GM12865 (cell line): ENCODE measurements at places on chromosomes 7 and 10.
A peak's percentile ranks its signal among the peaks of the same experiment; 100 is the strongest.

GRCh38 chr7:37208528-37208927 lies 240.1 kb downstream of the ELMO1 start:
- peak; percentile 68 for DNase-seq

- DNase-seq, result no peak
Measured at GRCh38 chr10:128813574-128813973, 653.5 kb upstream of the MGMT start.

DNA sequence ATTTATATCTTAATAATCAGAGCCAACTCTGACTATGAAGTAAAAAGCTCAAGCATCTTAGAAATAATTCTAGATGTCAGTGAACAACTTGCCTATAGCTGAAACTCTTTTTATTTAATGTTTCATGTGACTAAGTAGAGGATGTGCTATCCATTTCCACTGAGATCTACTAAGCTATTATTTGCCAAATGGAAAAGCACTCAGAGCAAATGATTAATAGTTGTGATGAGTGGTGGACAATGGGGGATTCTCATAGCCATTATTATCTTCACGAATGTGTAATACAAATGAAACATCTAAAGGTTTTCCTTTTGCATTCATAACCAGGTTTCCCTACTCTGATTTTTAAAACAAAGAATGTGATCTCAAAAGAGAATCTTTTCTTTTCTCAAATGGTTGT lies 126.6 kb upstream of the GNAI1 start:
- DNase-seq, result no peak

- DNase-seq, result peak; percentile 12
Measured at GRCh38 chr7:148304456-148304855, 286.1 kb upstream of the C7orf33 start.

DNA sequence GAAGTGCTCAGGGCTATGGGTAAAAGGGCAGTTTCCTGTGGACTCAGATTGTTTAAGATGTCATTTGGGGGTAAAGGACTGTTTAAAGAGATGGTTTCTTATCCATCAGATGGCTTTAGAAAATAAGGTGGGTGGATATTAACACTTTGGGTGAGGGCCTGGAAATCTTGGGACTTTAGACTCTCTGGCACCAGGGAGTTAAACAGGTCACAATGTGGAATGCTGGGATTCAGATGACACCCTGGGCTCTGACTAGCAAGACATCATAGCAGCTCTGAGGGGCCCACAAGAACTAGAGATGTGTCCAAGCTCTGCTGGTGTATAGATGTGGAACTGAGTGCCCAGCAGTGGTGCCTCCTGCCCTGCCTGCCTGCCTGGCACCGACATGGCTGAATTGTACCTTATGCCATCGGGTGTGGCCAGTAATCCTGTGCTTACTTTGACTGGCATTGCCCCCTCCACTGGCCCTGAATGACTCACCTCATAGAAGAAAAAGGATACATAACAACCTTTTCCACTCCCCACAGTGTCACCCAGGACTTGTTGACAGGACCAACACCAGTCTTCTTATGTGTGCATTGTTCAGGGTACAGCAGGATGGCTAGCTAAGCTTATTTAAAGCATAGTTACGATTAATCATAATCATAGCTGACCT lies 100.0 kb upstream of the PRR15 start:
- DNase-seq, result no peak

GRCh38 chr7:38102507-38102906 lies 75.5 kb upstream of the STARD3NL start:
- DNase-seq, result no peak

GRCh38 chr10:65320236-65321026 lies 1605.4 kb upstream of the LRRTM3 start:
- DNase-seq, result no peak

DNA sequence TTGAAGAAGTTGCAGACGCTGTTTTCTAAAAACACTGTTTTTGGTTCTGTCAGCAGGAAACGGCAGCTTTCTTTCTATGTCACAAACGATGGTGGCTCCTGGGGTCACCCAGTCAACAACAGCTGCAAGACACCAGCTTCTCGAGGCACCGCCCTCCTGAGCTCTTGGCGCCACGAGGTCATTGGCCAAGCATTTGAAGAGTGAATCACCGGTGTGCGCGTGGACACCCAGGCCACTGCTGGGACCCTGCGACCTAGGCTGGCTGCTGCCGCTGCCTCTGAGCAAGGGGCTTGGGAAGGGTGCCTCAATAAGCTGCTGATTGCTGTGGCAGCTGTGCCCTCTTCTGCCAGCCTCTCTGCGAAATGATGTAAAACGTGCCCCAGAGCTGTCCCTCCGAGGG lies 22.5 kb upstream of the VIPR2 start:
- DNase-seq, result no peak

GRCh38 chr10:71747039-71747531 lies 26.2 kb downstream of the VSIR start:
- DNase-seq, result no peak

DNA sequence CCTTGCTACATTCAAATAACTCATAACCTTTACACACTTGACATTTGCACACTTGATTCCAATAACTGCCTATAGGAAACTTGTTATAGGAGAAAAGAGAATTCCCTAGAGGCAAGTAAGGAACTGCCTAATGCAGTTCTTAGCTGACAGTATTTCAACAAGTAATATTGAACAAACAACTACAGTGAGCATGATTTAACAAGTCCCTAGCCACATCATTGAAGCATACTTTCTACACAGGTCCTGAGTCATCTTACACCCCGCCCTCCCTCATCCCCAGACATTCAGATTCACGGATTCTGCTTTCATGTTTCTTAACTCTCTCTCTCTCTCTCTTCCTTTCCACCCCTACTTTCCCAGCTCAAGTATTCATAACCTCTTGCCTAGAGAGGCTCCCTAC lies 153.5 kb downstream of the LSM5 start:
- DNase-seq, result no peak

- DNase-seq, result no peak
Measured at GRCh38 chr10:103553743-103554487, 60.4 kb downstream of the NEURL1 start.

DNA sequence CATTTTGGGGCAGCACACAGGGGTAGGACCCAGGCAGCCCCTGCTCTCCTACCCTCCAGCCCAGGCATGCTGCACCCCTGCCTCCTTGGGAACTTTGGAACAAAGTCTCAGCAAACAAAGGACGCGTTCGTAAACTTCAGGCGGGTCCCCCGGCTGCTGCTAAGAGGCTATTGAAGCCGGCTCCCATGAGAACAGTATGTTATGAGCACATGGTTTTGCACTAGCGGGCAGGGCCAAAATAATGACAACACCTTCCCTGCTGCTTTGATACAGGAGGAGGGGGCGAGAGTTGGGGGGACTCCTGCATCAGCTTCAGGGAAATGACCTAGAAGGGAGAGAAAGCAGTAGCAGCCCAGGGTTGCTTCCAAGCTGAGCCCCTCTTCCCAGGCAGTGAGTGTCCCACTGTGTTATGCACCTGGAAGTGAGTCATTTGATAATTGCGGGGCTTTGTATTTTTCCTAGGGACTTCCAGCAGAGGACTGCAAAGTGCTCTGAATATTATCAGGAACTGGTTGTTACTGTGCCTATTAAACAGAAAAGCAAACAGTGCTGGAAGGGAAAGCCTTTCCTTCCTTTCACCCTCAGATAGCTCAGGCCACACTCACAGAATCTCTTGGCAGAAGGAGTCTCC lies 6.9 kb downstream of the ITPRIP start:
- no peak for DNase-seq

- DNase-seq, result no peak
Measured at GRCh38 chr7:112784603-112785002, 5.6 kb downstream of the TMEM168 start.

DNA sequence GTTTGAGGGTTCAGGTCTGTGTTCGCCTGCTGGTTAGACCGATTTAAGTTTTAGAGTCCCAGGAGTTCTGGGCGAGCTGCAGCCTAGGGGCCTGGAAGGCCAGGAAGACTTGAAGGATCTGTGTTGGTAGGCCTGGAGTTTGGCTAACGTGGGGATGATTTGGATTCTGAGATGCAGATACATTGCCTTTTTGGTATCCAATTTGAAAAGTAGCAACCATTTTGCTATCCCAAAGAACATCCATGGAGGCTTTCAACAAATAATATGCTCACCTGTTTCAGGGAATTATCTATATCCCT lies 433 bp upstream of the TRIM4 start:
- DNase-seq, result no peak

DNA sequence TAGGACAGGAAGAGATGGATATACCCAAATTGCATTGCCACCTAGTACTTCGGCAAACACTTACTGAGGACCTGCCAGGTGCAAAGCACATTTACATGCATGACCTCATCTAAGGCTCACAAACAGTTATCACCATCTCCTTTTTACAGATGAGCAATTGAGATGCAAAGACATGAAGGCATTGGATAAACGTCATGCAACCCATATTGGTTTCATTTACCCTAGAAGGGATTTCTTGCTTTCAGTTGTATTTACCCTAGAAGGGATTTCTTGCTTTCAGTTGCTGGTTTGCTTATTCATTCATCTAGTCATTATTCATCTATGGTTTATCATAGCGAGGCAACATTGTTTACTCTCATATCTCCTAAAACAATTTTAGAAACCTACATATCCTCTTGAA lies 52.2 kb downstream of the STEAP1B start:
- DNase-seq, result peak; percentile 90

DNA sequence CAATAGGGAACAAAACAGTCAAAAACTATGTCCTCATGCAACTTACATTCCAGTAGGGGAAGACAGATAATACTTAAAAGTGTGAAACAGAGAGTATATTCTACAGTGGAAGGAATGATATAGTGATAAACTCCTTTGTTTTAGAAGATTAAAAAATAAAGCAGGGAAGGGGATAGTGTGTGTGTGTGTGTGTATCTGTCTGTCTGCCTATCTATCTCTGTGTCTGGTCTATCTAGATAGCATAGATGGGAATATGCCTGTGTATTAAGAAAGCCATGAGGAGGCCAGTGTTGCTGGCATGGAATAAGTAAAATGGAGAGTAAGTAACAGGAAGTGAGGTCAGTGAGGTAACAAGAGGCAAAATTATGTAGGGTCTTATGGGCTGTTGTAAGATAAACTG lies 42.2 kb downstream of the EXOC6 start:
- DNase-seq, result no peak

DNA sequence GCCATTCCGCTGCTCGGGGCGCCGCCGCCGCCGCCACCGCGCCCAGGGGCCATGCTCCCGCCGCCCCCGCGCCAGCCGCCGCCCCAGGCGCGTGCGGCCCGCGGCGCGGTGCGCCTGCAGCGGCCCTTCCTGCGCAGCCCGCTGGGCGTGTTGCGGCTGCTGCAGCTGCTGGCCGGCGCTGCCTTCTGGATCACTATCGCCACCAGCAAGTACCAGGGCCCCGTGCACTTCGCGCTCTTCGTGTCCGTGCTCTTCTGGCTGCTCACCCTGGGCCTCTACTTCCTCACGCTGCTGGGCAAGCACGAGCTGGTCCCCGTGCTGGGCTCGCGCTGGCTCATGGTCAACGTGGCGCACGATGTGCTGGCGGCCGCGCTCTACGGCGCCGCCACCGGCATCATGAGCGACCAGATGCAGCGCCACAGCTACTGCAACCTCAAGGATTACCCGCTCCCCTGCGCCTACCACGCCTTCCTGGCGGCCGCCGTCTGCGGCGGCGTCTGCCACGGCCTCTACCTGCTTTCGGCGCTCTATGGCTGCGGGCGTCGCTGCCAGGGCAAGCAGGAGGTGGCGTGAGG lies 383 bp downstream of the MARVELD1 start:
- DNase-seq, result peak; percentile 85

GRCh38 chr10:95356-96115 lies 39.7 kb upstream of the ZMYND11 start:
- DNase-seq, result no peak

GRCh38 chr10:132606536-132607316 lies 69.1 kb downstream of the INPP5A start:
- DNase-seq, result no peak

GRCh38 chr10:89503151-89503550 lies 32.2 kb downstream of the SLC16A12 start:
- no peak for DNase-seq

GRCh38 chr7:68258609-68259008 lies 1262.0 kb downstream of the TYW1 start:
- DNase-seq, result no peak

GRCh38 chr7:42878303-42878702 lies 33.6 kb downstream of the C7orf25 start:
- DNase-seq, result no peak

DNA sequence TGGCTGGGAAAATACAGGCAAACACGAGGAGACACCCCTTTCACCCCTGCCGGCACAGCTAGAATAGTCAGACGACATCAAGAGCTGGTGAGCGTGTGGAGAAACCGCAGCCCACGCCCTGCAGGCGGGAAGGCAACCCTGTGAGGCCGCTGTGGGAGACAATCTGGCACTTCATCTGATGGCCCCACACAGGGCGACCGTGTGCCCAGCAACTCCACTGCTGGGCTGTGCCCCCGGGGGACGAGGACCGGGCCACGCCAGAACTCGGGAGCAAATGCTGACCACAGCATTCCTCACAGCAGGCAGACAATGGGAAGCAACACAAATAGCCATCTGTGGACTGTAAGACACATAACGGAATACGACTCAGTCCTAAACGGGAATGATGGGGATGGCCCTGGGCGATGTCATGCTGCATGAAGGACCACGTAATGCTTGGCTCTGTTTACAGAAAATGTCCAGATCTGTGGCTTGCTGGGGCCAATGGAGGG lies 58.9 kb downstream of the CFAP46 start:
- no peak for DNase-seq

- no peak for DNase-seq
Measured at GRCh38 chr7:72098807-72099580, 313.1 kb downstream of the CALN1 start.

GRCh38 chr7:2608921-2609411 lies 22.8 kb upstream of the TTYH3 start:
- DNase-seq, result peak; percentile 55

DNA sequence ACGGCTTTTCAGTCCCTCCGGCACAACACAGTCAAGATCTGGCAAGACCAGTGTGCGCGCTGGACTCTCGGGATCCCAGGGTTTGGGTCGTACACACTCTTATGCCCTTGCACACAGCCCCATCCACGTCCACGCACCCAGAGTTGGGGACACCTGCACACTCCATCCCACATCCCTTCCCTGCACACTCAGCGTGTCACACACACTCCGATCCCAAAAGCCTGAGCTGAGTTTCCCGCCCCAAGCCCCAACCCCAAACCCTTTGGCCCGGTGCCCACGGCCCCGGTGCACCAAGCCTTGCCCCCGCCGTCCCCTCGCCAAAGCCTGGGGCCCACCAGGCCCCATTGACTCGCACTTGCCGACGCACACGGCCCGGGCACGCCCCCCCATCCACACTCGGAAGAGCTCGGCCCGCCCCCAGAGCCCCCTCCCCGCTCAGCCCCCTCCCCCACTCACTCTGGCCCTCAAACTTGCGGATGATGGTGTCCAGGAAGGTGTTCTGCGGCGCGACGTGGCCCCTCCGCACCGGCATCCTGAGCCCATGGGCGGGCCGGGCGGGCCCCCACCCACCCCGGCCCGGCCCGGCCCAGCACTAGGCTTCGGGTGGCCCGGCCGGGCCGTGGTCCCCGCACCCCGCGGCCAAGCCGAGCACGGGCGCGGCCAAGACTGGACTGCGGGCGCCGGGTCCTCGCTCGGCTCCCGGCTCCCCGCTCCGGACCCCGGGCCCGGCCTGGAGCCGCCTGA lies 567 bp downstream of the KCNH2 start:
- no peak for DNase-seq
